ENCODE measurements at places on chromosomes 6 and 20. TPM values are rescaled to one million over a fixed set of nuclear protein-coding genes. Genes with fewer than 3 reads are reported as not detected.

GRIK2 gene
- 0.72 TPM for total RNA-seq

GABRR1 gene
- total RNA-seq: not detected

TAGAP gene
- total RNA-seq: not detected

SIRPD gene
- total RNA-seq: not detected

HAO1 gene
- not detected for total RNA-seq

LAMP5 gene
- under 0.01 TPM for total RNA-seq

FAM83C gene
- total RNA-seq: not detected

TCF21 gene
- total RNA-seq: not detected

GSTA4 gene
- total RNA-seq: 36.2 TPM

PSORS1C2 gene
- not detected for total RNA-seq

DNA sequence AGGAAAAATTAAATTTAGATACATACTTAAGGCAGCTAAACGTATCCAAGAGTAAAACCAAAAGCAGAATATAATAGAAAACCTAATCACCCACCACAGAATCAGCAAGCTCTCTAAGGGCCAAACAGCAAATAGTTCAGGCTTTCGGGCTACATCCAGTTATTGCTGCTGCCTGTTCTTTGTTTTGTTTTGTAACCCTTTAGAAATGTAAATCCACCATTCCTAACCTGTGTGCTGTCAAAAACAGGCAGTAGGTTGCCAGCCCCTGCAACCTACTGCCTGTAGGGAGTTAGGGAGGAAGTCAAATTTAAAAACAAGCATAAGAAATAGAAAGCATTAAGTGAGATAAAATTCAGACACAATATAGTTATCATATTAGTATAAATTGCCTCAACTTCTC, 225.9 kb downstream of the PTPRT start:
- no peak overlapping the region for H3K27ac ChIP-seq
- H3K27me3 ChIP-seq: no peaks in the 10 kb centered on the region
- no peaks in the 10 kb centered on the region for H3K36me3 ChIP-seq
- no peaks in the 10 kb centered on the region for H3K4me1 ChIP-seq
- no peak for DNase-seq
- no peak overlapping the region for H3K4me3 ChIP-seq

DNA sequence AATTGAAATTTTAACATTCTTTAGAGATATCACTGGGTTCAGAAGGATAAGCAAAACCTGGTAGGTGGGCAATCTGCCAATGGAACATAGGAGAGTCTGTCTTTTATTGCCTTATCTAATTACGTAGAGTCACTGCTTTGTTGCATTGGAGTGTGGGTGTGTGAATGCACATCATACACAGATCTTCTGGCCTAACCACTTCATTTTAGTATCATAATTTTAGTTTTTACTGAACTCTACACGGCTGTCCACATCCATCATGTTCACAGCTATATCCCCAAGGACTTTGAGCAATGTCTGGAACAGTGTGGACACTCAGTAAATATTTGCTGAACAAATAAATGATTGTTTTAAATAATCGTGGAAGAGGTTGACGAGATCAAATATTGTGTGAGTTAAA, 104.6 kb upstream of the AKIRIN2 start:
- no peak overlapping the region for H3K27ac ChIP-seq
- H3K4me1 ChIP-seq: peaks cover 10% of the 10 kb centered on the region
- H3K36me3 ChIP-seq: no peaks in the 10 kb centered on the region
- no peak overlapping the region for H3K4me3 ChIP-seq
- DNase-seq: no peak

DNA sequence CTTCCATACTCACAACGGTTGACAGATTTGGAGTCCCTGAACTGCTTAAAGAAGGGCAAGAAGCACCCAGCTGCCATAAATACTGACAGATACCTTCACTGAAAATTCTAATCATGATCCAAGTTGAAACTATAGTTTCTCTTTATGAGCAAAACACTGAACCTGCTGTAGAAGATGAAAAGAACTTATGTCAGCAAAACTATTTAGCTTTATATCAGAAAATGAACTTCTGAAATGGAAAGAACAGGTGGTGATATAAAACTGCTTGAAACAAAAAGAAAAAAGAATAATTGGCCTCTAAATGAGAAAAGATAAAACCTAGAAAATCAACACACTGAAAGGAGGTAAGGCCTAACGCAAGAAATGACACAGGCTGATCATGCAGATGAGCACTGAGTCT, 72.4 kb downstream of the HACE1 start:
- H3K27me3 ChIP-seq: no peaks in the 10 kb centered on the region
- no peak for DNase-seq
- H3K4me3 ChIP-seq: no peak overlapping the region

DNA sequence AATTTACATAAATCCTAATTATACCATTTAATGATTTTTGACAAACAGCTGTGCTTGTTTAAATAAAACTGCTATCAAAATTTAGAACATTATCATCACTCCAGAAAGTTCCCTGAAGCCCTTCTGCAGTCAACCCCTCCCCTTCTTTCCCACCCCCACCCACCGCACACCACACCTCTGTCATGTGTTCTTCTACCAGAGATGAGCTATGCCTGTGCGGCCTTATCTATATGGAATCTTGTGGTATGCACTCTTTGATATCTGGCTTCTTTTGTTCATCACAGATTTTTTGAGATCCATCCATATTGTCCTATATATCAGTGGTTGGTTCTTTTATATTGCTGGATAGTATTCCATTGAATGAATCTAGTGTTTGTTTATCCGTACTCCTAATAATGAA, 7.2 kb downstream of the MYLIP start:
- no peak overlapping the region for H3K27ac ChIP-seq
- no peak for DNase-seq
- no peaks in the 10 kb centered on the region for H3K27me3 ChIP-seq
- peaks cover 17% of the 10 kb centered on the region for H3K4me1 ChIP-seq

- H3K36me3 ChIP-seq: no peaks in the 10 kb centered on the region
- peak overlapping the region; percentile 77 for H3K27ac ChIP-seq
- H3K27me3 ChIP-seq: peaks cover 3% of the 10 kb centered on the region
Measured at GRCh38 chr20:6704132-6704861, 63.2 kb upstream of the BMP2 start.

DNA sequence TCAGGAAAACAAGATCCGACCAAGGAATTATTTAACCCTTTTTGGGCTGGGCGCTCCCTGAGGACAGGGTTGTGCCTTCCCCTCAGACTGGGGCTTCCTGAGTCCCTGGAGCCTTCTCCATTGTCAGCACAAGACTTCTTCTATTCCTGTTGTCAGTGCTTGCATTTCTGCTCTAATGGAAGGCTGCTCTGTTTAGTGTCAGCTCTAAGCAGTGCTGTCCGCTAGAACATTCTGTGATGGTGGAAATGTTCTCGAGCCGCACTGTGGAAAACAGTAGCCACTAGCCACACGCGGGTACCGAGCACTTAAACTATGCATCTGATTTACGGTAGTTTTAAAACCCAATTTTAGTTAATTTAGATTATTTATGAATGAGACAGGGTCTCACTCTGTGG, 64.0 kb downstream of the VEGFA start:
- no peak for DNase-seq
- no peaks in the 10 kb centered on the region for H3K36me3 ChIP-seq
- H3K27ac ChIP-seq: no peak overlapping the region
- H3K4me1 ChIP-seq: peaks cover 17% of the 10 kb centered on the region

- H3K36me3 ChIP-seq: peaks cover 6% of the 10 kb centered on the region
- peak; percentile 86 for DNase-seq
- H3K4me3 ChIP-seq: peak overlapping the region; percentile 59
- no peaks in the 10 kb centered on the region for H3K27me3 ChIP-seq
- peaks cover 54% of the 10 kb centered on the region for H3K4me1 ChIP-seq
- peak overlapping the region; percentile 96 for H3K27ac ChIP-seq
Measured at GRCh38 chr6:1618311-1619097, 8.8 kb downstream of the FOXC1 start.

DNA sequence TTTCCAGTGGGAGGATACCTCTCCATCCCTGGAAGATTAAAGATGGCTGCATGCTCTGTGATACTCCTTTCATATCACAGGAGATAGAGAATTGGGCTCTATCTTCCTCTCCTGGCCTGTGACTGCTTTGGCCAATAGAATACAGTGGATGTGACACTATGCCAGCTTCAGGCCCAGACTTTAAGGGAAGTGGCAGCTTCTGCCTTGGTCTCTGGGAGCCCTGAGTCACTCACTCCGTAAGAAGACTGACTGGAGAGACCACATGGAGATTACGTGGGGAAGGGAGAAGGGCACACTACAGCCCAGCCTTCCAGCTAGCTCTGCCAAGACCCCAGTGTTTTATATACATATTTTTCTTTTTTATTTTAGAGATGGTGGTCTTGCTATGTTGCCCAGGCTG, 10.4 kb upstream of the MMP9 start:
- DNase-seq: no peak
- peaks cover 5% of the 10 kb centered on the region for H3K4me1 ChIP-seq
- H3K27ac ChIP-seq: no peak overlapping the region
- no peak overlapping the region for H3K4me3 ChIP-seq

- peak; percentile 98 for DNase-seq
- peak overlapping the region; percentile 69 for H3K4me3 ChIP-seq
- peaks cover 19% of the 10 kb centered on the region for H3K36me3 ChIP-seq
- no peak overlapping the region for H3K27ac ChIP-seq
Measured at GRCh38 chr20:32456869-32457478, 98.8 kb downstream of the ASXL1 start.

DNA sequence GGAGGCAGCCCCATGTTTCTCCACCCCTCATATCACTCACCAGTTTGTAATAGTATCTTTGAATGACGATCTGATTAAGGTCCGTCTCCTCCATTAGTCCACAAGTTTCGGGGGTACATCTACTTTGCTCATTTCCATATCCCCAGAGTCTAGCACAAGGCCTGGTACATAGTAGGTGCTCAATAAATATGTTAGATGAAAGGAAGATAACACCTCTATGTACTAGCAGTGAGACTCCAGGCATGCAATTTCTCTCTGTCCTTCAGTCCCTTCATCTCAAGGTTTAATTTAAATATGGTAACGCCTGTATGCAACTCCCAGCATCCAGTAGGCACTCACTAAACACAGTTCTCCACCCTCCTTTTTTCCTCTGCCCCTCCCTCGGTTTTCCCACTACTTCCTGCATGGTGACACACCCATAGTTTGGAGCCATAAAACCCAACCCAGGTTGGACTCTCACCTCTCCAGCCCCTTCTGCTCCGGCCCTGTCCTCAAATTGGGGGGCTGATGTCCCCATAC, 461 bp upstream of the HNF4A start:
- peaks cover 23% of the 10 kb centered on the region for H3K27me3 ChIP-seq
- no peak overlapping the region for H3K4me3 ChIP-seq
- H3K27ac ChIP-seq: no peak overlapping the region
- no peaks in the 10 kb centered on the region for H3K4me1 ChIP-seq
- H3K36me3 ChIP-seq: no peaks in the 10 kb centered on the region

GRCh38 chr20:24952376-24953208, 3.5 kb downstream of the CST7 start:
- DNase-seq: no peak
- no peak overlapping the region for H3K4me3 ChIP-seq
- H3K27ac ChIP-seq: no peak overlapping the region

GRCh38 chr6:21663966-21664313, 70.4 kb downstream of the SOX4 start:
- peak overlapping the region; percentile 71 for H3K4me3 ChIP-seq
- H3K36me3 ChIP-seq: no peaks in the 10 kb centered on the region

GRCh38 chr20:20103486-20103885, 51.2 kb downstream of the CFAP61 start:
- no peaks in the 10 kb centered on the region for H3K4me1 ChIP-seq
- H3K4me3 ChIP-seq: no peak overlapping the region
- DNase-seq: no peak
